NCI-H226 (cell line): ENCODE measurements at places on chromosomes 16 and 17.

DNA sequence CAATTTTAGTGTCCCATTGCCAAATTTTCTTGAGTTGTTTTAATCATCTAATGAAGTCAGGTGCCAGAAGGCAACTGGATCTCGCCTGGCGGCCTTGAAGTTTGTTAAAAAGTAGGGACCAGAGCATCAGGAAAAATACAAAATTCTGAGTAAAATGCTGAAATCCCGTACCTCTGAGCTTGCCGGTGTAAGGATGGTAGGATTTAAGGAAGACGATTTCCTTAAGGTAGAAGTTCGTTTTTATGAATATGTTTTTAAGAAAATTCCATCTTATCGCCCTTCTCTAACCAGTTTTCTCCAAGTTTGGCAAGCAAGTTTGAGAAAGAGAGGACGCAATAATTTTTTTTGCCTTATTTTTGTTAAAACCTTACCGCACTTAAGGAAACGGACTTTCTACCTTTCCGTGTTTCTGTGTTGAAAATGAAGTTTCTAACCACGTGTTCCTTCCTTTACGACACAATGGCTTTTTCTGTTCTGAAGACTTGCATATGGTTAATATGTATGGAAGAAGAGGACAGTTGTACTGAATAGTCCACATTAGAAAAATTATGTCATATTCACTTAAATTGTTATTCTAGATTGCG is 748 bp downstream of the ATF7IP2 start:
- DNase-seq, result no peak

GRCh38 chr16:89620406-89620841 is 7.0 kb downstream of the DPEP1 start:
- no peak for DNase-seq

GRCh38 chr16:54226296-54227010 is 60.1 kb downstream of the IRX3 start:
- DNase-seq, result no peak

DNA sequence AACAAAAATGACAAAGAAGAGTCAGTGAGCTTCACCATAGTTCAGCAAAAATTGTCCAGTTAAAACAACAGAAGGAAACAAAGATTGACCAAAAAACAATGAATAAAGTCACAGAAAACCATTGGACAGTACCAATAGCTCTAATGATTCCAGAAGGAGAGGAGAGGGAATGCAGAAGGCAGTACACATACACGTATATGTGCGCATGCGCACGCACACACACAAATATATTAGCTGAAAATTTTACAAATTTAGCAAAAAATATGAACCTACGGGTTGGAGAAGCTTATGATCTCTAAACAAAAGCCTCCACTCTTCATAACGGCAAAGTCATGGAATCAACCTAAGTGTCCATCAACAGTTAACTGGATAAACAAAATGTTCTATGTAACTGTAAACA is 120.3 kb upstream of the MON1B start:
- DNase-seq, result no peak
